ENCODE measurements at places on chromosomes 11 and 22.

- DNase-seq = no peak
Measured at GRCh38 chr22:44605486-44605885, 96.5 kb upstream of the PRR5 start.

- DNase-seq = no peak
Measured at GRCh38 chr11:14369598-14369997, 10.6 kb upstream of the RRAS2 start.

GRCh38 chr22:23565305-23565914 lies 14.7 kb downstream of the IGLL1 start:
- DNase-seq = no peak

DNA sequence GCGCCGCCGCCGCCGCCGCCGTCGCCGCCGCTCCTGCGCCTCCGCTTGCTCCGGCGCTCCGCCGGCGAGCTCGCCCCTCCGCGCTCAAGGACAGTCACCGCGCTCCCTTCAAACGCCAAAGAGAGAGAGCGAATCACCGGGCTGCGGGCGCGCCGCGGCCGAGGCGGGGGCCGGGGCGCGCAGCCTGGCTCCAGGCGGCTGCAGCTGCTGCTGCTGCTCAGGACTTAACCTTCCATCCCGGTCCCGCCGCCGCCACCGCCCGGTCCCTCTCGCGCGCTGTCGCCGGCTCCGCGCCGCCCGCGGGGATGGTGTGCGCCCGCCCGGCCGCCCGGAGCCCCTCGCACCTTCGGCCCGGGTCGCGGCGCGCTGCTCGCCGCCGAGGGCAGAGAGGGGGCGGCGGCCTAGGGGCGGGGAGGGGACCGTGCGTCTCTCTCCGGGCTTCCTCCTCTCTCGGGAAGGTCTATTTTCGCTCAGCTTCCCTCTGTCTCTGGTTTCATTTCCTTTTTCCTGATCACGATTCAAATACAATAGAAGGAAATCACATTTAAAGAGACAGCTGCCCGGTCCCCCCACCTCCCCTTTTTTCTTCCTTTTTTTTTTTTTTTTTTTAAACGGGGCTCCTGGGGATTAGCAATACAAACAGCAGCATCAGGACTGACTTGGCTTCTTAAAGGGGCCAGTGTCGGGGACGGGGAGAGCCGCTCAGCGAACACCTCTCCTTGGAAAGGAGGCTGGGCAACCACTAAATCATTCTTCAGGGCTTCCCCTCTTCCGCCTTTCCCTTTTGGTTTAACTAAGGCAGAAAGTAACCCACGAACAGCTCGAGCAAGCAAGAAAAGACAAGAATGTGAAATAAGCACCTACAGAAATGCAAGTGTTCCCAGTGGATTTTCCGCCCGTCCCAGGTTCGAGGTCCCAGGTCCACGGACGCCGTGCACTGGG lies 22.1 kb downstream of the LMO2 start:
- no peak for DNase-seq

DNA sequence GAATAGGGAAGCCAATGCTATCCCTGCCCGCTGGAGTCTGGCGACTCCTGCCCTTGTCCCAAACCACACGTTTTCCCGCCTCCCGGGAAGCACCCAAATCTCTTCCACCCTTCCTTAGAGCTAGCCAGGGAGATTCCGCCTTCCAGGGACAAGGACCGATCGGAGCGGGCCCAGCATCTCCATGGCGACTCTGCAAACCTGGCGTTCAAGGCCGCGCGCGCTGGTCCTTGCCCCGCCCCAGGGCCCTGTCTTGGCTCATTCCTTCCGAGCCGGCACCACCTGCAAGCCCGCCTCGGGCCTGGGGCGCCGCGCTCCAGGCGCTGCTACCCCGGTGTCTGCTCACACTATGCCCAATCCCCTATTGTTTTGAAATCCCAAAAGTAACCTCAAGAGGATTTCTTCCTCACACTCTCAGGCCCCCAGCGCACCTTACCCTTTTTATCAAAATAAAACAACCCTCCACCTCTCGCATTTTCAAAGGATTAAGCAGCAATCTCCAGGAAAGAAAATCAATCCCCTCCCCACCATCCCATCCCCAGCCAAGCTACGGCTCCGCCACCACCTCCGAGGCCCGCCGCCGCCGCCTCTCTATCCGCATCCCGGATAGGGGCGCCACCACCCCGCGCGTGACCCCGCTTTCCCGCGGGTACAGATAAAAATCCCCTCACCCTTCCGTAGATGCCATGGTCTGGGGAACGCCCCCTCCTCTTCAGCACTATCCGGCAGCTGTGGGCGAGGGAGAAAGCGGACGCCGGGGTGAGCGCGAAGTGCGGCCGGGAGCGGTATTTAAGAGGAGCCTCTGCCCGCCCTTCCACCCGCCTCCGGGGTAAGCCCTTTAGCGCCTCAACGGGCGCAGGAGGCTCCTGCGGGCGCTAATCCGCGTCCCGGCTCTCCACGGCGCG lies 825 bp downstream of the SLC1A2 start:
- no peak for DNase-seq

DNA sequence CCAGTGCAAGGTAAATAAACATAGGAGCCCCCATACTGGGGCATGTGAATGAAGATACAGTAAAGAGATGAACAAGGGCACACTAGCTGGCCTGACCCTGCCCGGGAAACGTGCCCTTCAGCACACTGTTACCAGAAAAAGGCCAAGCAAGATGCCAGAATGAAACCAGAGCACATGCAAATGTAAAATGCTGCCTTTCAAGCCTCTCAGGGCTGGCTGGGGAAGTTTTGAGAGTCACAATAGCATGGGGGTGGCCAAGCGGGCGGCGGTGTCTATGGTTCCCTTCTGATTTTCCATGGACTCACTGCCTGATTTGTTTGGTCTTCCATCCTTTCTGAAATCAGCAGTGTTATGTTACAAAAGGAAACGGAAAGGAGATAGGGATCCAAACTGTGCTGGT lies 18.9 kb upstream of the SUSD2 start:
- no peak for DNase-seq

GRCh38 chr22:41699264-41700107 lies at the start of gene MEI1:
TSS of gene MEI1 (plus strand) at chr22:41699503. CDS start at chr22:41699539, 36 bp downstream.
- peak; percentile 94 for DNase-seq

GRCh38 chr11:38503876-38504275 lies 1905.8 kb upstream of the RAG2 start:
- no peak for DNase-seq

- no peak for DNase-seq
Measured at GRCh38 chr11:36061471-36061870, 117.6 kb downstream of the LDLRAD3 start.

GRCh38 chr11:82692981-82693380 lies 40.7 kb downstream of the FAM181B start:
- no peak for DNase-seq

GRCh38 chr22:43533156-43533530 lies 121.3 kb downstream of the MPPED1 start:
- DNase-seq = no peak

GRCh38 chr11:69153661-69154060 lies 2.1 kb upstream of the SMIM38 start:
- DNase-seq = no peak

GRCh38 chr11:84740050-84740449 lies 887.1 kb downstream of the DLG2 start:
- no peak for DNase-seq

- DNase-seq = no peak
Measured at GRCh38 chr11:120331301-120331996, 4.8 kb upstream of the ARHGEF12 start.

- no peak for DNase-seq
Measured at GRCh38 chr11:10307022-10307399, 2.1 kb downstream of the ADM start.

GRCh38 chr11:76698321-76699043 lies 27.9 kb upstream of the LRRC32 start:
- DNase-seq = no peak

DNA sequence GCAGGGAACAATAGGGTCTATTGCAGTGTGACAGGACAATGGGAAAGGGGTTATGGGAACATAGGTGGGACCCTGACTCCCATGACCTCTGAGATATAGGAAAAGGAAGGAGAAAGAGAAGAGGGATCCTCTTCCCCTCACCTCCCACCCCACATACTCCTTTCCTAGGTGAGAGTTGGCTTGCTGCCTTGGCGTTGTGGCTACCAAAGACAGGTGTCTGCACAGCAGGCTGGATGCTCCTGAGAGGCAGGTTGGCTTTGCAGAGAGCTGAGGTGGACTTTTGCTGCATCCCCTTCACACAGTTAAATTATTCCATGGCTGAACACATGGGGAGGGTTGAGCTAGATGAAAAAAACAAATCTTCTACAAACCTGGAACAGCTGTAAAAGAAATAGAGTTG lies 80.7 kb downstream of the SYT9 start:
- DNase-seq = no peak

GRCh38 chr11:110565357-110566336 lies 135.9 kb downstream of the FDX1 start:
- no peak for DNase-seq

GRCh38 chr11:124069429-124070401 lies 28.6 kb upstream of the OR10G7 start:
- peak; percentile 27 for DNase-seq

- no peak for DNase-seq
Measured at GRCh38 chr11:66600631-66601233, 7.7 kb downstream of the CCS start.

DNA sequence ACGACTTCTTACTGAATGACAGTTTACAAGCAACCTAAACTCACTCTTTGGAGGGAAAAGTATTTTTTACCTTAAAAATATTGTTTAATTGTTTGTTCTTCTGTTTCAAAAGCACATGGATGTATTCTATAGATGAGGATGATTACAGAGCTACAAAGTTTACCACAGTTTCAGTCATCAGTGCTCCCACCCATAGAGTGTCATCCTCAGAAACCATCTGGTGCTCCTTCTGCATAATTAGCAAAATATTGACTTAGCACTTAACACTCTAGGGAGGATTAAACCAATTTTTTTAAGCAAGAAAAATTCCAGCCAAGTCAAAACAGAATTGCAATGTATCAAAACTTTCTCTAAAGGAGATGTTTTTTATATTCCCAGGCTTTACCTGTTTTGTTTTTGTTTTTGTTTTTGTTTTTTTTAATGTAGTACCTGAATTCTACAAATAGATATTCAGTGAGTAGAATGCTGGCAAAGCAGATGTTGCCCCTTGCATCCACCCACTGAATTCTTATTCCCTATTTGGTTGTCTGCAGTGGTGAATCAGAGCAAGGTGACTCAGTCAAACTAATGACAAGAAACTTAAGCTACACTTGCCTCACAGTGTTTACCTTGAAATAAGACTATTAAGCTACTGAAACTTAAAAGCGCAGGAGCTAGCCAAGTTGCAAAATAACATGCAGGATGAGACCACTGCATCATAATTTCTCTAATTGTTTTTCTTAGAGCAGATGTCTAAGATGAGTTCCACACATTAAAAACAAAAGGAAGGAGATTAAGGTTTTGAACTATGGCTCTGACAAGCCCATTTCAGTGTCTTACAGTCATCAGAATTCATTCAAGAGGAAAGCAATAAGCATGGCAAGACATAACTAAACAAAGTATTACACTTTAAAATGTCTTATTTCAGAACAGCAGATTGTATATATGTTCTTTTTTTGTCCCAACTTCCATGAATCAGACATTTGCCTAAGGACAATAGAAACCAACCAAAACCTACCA lies 155.1 kb upstream of the SOX6 start:
- DNase-seq = no peak

- no peak for DNase-seq
Measured at GRCh38 chr11:42972741-42973140, 339.1 kb upstream of the API5 start.

- DNase-seq = no peak
Measured at GRCh38 chr11:88384669-88385005, 47.1 kb upstream of the CTSC start.

DNA sequence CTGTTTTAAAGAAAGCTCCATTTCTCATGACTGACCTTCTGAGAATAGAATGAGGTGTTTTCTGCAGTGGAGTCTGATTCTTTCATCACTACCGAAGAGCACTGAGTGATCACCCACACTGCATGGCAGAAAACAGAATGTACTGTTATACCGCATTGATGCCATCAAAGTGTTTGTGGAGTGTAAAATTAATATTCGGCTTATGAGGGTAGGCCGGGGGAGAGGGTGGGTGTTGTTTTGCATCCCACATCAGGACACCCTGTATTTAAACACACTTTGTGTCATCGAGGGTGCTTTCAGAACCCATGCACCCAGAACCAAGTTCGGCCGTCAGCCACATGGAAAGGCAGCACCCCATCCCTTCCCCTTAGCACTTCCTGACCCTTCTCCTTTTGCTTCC lies 41.3 kb upstream of the ETS1 start:
- DNase-seq = no peak

DNA sequence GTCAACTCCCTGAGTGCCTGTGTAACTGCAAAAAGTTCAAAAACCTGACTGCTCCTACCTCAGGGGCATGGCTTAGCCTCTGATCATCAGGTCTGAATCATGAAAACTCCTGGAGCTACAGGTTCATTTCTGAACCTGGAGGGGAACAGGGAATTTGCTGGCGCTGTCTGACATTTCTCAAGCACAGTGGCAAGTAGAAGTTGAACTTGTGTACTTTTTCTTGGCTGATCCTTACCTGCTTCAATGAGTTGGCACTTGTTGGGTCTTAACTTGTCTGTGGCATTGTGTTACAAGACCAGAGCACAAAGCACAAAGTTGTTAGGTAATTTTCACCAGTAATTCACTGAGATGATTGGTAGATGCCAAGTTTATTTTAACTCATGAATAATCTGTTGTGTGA lies 3.3 kb downstream of the TMEM109 start:
- DNase-seq = no peak

DNA sequence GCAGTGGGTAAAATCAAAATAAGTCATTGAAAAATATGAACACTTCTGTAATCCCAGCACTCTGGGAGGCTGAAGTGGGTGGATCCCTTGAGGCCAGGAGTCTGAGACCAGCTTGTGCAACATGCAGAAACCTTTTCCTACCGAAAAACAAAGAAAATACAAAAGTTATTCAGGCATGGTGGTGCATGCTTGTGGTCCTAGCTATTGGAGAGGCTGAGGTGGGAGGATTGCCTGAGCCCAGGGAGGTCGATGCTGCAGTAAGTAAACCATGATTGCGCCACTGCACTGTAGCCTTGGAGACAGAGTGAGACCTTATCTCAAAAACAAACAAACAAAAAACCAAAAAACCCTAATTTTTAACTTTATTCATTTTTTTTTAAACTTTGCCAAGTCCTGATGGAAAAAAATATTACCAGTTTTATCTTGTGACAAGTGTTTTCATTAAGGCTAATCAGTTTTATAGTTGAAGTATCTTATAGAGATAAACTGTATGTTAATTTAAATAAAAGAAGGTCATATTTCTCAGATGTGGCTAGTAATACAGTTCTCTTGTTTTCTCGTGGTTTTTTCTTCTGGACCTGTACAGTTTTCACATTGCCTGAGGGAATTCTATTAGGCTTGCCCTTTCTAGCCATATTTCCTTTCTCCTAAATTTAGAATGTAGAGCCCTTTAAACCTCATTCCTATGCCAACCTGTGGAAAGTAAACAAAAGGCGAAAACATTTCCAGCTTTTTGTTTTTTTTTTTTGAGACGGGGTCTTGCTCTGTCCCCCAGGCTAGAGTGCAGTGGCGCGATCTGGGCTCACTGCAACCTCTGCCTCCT lies 9.4 kb downstream of the HIPK3 start:
- DNase-seq = no peak

- no peak for DNase-seq
Measured at GRCh38 chr11:102214623-102215022, 102.7 kb upstream of the BIRC3 start.

- DNase-seq = no peak
Measured at GRCh38 chr22:38406617-38407016, 48.4 kb downstream of the KCNJ4 start.
